Stimulated activated memory B cell treated with anti-CD40 and anti-IgM and Interleukin-4, amounts not matched to agents 10 μg/mL and 1 μg/mL and 100 μg/mL, for 72 hours (primary cell): ENCODE measurements at places on chromosomes 5 and 9.

- H3K4me3 ChIP-seq, result no peak overlapping the region
- H3K4me1 ChIP-seq, result no peaks in the 10 kb centered on the region
- ATAC-seq, result no peak
- no peak overlapping the region for H3K27ac ChIP-seq
- H3K27me3 ChIP-seq, result no peaks in the 10 kb centered on the region
- H3K36me3 ChIP-seq, result no peaks in the 10 kb centered on the region
Observed at GRCh38 chr5:51227963-51228470, 155.2 kb upstream of the ISL1 start.

DNA sequence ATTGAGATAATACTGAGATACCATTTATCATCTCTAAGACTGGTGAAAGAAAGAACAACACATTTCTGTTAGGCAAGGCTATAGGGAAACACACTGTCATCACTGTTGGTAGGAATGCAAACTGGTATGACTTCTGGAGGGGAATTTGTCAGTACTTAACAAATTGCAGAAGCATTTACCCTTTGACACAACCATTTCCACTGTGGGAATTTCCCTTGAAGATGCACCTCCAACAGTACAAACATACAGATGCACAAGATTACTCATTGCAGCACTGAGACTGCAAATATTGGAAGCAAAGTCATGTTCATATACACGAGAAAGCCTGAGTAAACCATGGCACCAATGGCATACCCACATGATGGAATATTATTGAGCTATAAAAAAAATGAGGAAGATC, 17.6 kb downstream of the GM2A start:
- H3K4me1 ChIP-seq, result no peaks in the 10 kb centered on the region
- peak; percentile 95 for ATAC-seq
- peaks cover 36% of the 10 kb centered on the region for H3K36me3 ChIP-seq
- H3K27ac ChIP-seq, result no peak overlapping the region
- H3K27me3 ChIP-seq, result no peaks in the 10 kb centered on the region

- H3K27me3 ChIP-seq, result no peaks in the 10 kb centered on the region
- H3K4me1 ChIP-seq, result no peaks in the 10 kb centered on the region
- no peaks in the 10 kb centered on the region for H3K36me3 ChIP-seq
Observed at GRCh38 chr5:171116719-171117118, 192.3 kb upstream of the TLX3 start.

DNA sequence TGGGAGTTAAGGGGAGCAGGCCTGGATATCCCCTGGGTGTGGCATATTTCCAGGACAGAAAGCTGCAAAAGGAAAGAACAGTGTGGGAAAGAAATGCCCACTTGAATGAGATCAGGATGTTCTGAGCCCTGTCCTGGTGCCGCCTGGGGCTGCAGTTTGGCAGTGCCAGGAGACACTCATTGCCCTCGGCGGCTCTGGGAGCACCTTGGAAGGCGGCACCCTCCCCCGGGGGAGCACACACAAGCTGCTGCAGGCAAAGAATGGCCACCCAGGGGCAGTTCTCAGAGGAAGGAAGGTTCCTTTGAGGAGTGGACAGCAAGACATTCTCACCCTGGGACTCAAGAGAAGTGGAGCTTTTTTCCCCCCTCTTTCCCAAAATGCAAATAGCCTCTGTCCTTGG, 305.3 kb downstream of the NTRK2 start:
- H3K4me3 ChIP-seq, result no peak overlapping the region
- no peaks in the 10 kb centered on the region for H3K4me1 ChIP-seq
- H3K36me3 ChIP-seq, result no peaks in the 10 kb centered on the region

DNA sequence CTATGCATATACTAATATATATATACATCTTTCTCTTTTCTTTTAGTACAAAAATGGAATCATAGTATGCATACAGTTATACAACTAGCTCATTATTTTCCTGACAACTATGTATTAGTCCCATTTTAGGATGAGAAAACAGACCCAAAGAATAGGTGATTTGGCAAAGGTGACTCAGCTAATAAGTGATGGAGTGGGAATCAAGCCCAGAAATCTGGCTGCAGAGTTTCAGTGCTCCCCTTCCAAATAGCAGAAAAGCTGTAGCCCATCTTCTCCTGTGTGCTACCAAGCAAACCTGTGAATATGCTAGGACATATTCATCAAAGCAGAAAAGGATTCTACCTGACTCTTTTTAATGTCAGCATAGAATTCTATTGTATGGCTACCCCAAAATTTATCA, 114.7 kb downstream of the ARL15 start:
- H3K4me3 ChIP-seq, result no peak overlapping the region
- no peaks in the 10 kb centered on the region for H3K36me3 ChIP-seq
- ATAC-seq, result no peak
- no peaks in the 10 kb centered on the region for H3K27me3 ChIP-seq
- no peak overlapping the region for H3K27ac ChIP-seq

DNA sequence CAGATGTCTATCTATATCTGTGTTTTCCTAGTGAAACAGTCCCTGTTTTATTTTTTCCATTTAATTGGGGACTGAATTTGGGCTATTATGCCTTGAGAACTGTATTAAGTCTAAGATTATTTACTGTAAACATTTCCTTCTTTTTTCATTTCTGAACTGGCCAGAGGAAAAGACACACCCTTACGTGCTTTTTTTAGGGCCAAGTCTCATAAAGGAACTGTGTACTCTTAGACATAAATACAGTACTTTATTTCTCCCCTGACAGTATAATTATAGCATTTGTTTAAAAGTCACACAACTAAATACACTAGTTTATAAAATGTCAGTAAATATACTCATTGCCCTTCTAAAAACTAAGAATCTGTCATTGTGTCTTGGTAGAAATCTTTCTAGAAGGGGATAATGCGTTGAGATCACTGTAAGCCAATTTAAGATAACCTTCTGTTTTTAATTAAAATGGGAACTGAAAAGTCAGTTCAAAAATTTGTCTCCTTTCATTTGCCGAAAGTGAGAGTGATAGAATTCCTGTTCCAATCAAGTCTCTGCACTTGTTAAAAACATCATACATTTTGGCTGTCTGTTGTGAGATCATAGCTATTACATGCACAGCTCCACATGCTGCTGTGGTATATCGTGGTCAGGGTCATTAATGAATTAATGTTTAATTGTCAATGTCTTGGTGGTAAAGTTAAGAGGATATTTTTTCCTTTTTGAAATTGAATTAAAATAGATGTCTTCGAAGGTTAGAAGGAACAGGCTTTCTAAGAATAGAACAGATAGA, 132.1 kb downstream of the FOCAD start:
- H3K4me1 ChIP-seq, result peaks cover 9% of the 10 kb centered on the region
- H3K4me3 ChIP-seq, result no peak overlapping the region
- no peak overlapping the region for H3K27ac ChIP-seq
- H3K27me3 ChIP-seq, result no peaks in the 10 kb centered on the region
- peaks cover 22% of the 10 kb centered on the region for H3K36me3 ChIP-seq

GRCh38 chr5:154112255-154112654, 73.5 kb downstream of the MFAP3 start:
- no peaks in the 10 kb centered on the region for H3K36me3 ChIP-seq
- H3K27me3 ChIP-seq, result peaks cover 43% of the 10 kb centered on the region
- H3K27ac ChIP-seq, result no peak overlapping the region
- no peaks in the 10 kb centered on the region for H3K4me1 ChIP-seq
- no peak overlapping the region for H3K4me3 ChIP-seq

DNA sequence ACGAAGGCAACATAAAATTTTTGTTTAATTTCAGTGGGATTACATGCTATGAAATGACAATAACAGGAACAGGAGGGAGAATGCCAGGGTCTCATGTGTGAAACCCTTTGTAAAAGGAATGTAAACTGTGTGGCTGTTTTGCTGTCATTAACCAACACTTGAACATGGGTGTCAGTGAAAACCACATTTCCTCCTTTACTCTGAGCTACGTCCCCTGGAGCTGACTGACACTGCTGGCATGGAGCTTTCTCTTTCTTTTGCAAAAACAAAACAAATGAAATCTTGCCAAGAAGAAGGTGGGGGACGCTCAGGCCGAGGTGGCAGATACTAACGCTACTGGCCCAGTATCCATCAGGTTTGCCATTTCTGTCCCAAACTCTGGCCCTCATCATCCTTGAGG, 121.4 kb downstream of the DMRT2 start:
- H3K36me3 ChIP-seq, result no peaks in the 10 kb centered on the region
- H3K4me3 ChIP-seq, result no peak overlapping the region
- no peak overlapping the region for H3K27ac ChIP-seq
- no peaks in the 10 kb centered on the region for H3K4me1 ChIP-seq
- ATAC-seq, result no peak

- H3K27ac ChIP-seq, result no peak overlapping the region
- no peak for ATAC-seq
- peaks cover 16% of the 10 kb centered on the region for H3K36me3 ChIP-seq
- H3K4me1 ChIP-seq, result peaks cover 18% of the 10 kb centered on the region
- no peaks in the 10 kb centered on the region for H3K27me3 ChIP-seq
Observed at GRCh38 chr9:68762570-68762969, 57.5 kb downstream of the PIP5K1B start.

GRCh38 chr5:91031402-91031752, 351.7 kb downstream of the ARRDC3 start:
- no peak for ATAC-seq
- H3K4me3 ChIP-seq, result no peak overlapping the region
- H3K4me1 ChIP-seq, result no peaks in the 10 kb centered on the region
- H3K36me3 ChIP-seq, result no peaks in the 10 kb centered on the region
- H3K27ac ChIP-seq, result no peak overlapping the region

DNA sequence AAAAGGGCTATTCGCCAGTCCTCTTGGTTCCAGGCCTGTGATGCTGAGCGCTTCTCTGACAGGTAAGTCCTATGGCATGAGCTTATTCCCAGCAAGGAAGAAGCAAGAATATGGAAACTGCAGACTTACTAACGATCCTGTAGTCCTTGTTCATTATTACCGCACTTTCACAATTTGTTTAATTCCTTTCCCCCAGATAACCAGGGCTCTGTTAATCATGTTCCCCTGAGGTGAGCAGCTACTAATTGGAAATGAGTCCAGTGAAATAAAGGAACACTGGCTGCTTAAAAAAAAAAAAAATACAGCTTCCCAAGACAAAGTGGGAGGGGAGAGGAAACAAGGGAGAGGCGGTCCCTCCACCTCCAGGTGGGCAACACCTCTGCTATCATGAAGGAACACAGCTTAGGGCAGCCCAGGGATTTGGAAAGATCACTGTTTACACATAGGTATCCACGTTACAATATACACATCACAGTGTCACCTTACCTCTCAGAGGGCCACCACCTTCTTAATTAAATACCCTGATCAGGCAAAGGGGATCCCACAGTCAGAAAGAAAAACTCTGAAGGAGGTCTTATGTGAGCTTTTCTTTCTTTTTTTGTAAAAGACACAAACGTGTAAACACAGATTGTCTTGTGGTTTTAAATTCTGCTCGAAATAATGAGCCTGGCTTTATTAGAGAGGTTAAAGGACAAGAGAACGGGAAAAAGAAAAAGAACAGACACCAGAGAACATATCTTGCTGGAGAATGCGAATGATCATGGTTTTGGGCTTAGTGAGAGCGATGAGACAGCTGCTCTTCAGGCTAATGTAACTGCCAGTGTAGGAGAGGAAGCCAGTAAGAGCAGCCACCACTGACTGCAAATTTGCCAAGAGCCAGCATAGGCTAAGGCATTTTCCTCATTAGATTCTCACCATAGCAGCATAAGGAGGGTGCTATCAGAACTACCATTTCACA, 258.6 kb downstream of the CRB2 start:
- H3K36me3 ChIP-seq, result peaks cover 27% of the 10 kb centered on the region
- peak overlapping the region; percentile 67 for H3K27ac ChIP-seq
- no peak overlapping the region for H3K4me3 ChIP-seq
- H3K4me1 ChIP-seq, result peaks cover 42% of the 10 kb centered on the region
- no peaks in the 10 kb centered on the region for H3K27me3 ChIP-seq

DNA sequence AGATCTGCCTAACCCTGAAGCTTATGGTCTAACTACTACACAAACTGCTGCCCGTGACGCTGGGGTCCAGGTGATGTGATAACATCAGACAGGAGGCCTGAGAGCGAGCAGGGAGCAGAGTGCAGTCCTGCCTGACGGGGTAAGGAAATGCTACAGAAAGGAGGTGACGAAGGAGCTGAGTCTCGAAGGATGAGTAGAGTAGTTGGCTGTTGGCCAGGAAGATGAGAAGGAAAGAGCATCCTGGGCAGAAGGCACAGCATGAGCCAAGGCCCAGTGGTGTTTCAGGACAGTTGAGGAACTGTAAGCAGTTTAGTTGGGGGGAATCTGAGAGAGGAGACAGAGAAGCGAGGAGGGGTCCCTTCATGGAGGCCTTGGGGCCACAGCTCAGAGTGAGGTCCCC, 136.0 kb upstream of the TBC1D2 start:
- no peaks in the 10 kb centered on the region for H3K27me3 ChIP-seq
- peak overlapping the region; percentile 18 for H3K4me3 ChIP-seq
- ATAC-seq, result peak; percentile 48
- peaks cover 10% of the 10 kb centered on the region for H3K36me3 ChIP-seq

- ATAC-seq, result no peak
- peaks cover 7% of the 10 kb centered on the region for H3K4me1 ChIP-seq
- H3K27ac ChIP-seq, result no peak overlapping the region
- no peak overlapping the region for H3K4me3 ChIP-seq
Observed at GRCh38 chr9:126754436-126755316, 50.2 kb upstream of the ZBTB43 start.

DNA sequence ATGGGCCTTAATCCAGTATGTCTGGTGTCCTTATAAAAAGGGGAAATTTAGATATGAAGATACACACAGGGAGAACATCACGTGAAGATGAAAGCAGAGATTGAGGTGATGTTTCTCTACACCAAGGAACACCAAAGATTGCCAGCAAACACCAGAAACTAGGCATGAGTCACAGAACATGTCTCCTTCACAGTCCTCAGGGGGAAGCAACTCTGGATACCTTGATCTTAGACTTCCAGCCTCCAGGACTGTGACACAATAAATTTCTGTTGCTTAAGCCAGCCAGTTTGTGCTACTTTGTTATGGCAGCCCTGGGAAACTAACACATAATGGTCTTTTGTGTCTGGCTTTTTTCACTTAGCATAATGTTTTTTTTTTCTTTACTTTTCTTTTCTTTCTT, 41.2 kb upstream of the STRBP start:
- ATAC-seq, result no peak
- H3K4me3 ChIP-seq, result no peak overlapping the region
- no peaks in the 10 kb centered on the region for H3K27me3 ChIP-seq
- H3K4me1 ChIP-seq, result peaks cover 31% of the 10 kb centered on the region
- no peak overlapping the region for H3K27ac ChIP-seq

DNA sequence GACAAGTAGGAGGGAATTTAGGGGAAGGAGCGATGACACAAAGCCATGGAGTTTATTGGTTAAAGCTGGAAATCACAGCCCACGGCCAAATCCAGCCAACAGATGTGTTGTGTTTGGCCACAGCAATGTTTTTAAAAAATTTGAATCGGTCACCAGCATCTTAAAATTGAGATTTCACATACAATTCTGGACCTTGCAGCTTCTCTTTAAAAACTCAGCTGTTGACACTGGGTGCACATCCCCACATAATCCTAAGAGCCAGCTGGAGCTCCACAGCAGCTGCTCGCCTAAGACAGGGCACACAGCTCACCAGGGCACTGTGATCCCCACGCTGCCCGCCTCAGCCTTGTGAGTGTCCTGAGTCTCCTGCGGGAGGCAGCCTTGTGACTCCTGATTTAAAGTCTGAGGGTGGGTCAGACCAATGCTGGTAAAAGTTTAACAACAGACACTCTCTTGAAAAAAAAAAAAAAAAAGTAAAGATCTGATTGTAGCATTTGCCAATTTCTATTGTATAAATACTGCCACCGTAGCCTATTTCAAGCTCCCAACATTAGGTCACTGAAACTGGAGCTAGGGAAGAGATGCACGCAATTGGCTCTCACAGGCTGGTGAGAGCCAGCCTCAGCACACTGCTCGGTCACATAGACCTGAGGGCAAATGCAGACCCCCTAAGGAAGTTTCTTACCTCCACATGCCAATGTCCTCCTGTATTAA, 124.8 kb downstream of the HSD17B3 start:
- no peaks in the 10 kb centered on the region for H3K36me3 ChIP-seq
- no peak overlapping the region for H3K27ac ChIP-seq
- peaks cover 58% of the 10 kb centered on the region for H3K27me3 ChIP-seq
- no peaks in the 10 kb centered on the region for H3K4me1 ChIP-seq
